ENCODE measurements at places on chromosomes 1 and 21.

DNA sequence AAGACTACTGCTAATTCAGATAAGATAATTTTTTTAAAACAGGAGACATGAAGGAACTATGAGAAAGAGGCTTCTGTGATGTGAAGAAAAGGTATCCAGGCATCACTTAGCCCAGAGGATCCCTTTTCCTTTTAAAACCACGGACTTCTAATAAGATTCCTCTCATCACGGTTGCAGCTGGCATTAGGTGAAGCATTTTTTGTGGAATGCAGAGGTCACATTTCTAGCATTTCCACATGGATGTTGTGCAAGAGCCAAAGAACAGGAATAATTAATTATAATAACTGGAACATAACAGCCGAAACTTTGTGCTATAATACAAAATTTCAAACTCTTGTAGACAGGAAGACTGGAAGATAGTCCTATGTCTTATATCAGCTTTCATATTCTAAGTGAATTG is 27.6 kb downstream of the CYP2J2 start:
- DNase-seq, result no peak

GRCh38 chr1:96080925-96081324 is 640.7 kb upstream of the PTBP2 start:
- DNase-seq, result no peak

DNA sequence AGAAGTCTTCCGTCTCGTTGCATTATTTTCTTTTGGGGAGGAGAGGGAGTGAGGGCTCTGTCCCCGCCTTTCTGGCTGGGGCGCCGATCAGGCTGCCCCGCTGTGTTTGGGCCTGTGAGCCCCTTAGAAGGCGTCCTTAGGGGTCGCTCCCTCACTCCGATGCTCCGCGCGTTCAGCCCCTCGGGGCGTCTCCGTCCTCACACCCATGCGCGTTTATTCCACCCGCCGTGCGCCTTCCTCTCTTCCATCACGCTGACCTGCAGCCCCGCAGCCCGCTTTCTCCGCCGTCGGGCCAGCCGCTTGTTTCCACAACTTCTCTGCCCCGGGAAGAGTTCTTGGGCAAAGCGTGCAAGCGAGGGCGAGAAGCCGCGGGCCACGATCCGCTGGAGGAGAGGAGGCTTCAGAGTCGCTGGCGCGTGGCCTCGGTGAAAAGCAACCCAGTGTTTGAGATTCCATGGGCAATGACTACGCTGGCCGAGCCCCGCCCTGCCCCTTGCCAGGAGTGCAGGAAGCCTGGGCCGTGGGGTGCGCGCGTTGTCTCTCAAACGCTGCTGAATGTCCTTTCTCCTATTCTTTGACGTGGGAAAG is 27.7 kb downstream of the TRIM11 start:
- DNase-seq, result peak; percentile 22

GRCh38 chr1:197685785-197686184 is 89.5 kb downstream of the DENND1B start:
- DNase-seq, result no peak

DNA sequence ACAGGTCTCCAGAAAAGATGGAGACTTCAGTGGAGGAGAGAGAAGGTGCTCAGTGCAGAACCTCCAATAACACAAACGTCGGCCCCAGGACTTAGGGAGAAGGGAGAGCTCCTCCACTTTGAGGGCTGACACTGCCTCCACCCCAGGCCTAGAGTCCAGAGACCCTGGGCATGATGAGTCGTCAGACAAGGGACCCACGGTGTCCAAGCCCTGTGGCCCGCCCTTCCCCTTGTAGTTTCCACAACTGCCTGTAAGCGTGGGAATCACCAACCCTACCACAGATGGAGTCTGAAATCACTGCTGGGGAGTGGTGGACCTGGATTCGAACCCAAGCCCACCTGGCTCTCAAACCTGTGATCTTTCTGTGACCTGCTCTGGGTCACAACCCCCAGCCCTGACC is 281.1 kb downstream of the NPHP4 start:
- DNase-seq, result no peak

DNA sequence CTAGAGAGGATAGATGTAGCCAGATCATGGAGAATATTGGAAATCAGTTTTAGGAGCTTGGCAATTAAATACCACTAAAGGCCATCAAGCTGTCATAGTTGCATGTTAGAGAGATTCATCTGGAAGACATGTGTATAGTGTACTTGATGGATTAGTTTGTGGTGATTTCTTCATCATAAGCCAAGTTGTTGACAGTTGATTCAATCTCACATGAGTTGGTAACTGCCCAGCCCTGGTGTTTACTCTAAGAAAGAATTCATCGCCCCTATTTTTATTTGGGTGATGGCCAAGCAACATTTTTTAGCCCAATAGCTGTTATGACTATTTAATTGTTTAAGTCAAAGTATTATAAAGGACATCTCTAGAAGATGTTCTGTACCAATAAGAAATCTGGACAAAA is 737.6 kb downstream of the PLA2G4A start:
- DNase-seq, result no peak

GRCh38 chr1:185720633-185721272 is 13.4 kb upstream of the HMCN1 start:
- no peak for DNase-seq

- DNase-seq, result no peak
Observed at GRCh38 chr1:22799971-22800370, 89.3 kb downstream of the EPHB2 start.

GRCh38 chr21:42733037-42733627 is 79.7 kb downstream of the PDE9A start:
- DNase-seq, result no peak

- DNase-seq, result no peak
Observed at GRCh38 chr1:39672551-39672947, 642 bp upstream of the NT5C1A start.

GRCh38 chr1:86191958-86192357 is 35.4 kb upstream of the COL24A1 start:
- no peak for DNase-seq

DNA sequence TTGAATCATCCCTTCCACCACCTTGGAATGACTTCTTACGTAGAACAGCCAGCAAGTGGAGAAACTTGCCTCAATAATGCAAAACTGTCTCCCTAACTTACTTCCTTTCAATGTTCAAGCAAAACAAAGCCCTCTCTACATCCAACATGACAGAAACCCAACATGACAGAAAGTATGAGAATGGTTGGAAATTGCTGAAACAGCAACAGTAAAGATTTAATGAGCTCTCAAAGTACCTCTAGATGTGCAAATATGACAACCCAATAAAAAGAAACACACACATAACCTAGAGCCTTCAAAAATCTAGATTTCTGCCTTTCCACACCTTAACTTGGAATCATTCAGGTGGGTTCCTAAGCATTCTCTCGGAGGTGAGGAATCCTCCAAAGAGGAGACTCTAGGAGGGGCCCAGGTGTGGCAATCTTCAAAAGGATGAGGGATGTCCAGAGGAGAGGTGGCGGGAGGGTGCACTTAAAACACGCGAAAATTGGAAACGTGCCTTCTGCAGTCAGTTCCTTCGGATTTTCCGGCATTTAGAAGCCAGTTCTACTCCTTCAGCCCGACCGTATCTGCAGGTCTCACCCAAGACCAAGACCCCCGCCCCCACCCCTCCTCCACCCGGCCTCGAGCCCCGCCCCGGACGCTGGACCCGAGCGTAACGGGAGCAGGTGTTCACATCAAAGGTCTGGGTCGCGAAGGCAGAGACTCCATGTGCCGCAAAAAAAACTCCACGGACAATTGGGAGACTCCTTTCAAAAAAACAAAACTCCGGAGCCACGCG is 996 bp upstream of the MGST3 start:
- no peak for DNase-seq

DNA sequence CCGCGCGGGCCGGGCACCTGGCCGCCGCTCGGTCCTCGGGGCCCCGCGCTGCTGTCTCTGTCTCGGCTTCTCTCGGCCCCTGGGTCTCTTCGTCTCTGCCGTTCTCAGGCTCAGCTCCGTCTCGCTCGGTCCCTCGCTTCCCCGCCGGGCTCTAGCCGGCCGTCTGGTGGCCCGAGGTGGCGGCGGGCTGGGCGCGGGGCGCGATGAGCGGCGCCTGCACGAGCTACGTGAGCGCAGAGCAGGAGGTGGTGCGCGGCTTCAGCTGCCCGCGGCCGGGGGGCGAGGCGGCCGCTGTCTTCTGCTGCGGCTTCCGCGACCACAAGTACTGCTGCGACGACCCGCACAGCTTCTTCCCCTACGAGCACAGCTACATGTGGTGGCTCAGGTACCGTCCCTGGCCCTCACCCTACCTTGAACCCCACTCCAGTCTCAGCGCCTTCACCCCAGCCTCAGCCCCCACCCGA is 355 bp downstream of the SHISAL2A start:
- DNase-seq, result no peak

GRCh38 chr1:84700070-84700469 is 9.8 kb upstream of the SSX2IP start:
- no peak for DNase-seq

DNA sequence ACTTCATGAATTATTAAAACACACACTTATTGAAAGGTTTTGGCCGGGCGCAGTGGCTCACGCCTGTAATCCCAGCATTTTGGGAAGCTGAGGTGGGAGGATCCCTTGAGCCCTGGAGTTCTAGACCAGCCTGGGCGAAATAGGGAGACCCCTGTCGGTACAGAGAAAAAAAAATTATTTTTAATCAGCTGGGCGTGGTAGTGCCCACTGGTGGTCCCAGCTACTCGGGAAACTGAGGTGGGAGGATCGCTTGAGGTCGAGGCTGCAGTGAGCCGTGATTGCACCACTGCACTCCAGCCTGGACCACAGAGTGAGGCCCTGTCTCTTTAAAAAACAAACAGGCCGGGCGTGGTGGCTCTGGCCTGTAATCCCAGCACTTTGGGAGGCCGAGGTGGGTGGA is 1.7 kb downstream of the GABPB2 start:
- no peak for DNase-seq

DNA sequence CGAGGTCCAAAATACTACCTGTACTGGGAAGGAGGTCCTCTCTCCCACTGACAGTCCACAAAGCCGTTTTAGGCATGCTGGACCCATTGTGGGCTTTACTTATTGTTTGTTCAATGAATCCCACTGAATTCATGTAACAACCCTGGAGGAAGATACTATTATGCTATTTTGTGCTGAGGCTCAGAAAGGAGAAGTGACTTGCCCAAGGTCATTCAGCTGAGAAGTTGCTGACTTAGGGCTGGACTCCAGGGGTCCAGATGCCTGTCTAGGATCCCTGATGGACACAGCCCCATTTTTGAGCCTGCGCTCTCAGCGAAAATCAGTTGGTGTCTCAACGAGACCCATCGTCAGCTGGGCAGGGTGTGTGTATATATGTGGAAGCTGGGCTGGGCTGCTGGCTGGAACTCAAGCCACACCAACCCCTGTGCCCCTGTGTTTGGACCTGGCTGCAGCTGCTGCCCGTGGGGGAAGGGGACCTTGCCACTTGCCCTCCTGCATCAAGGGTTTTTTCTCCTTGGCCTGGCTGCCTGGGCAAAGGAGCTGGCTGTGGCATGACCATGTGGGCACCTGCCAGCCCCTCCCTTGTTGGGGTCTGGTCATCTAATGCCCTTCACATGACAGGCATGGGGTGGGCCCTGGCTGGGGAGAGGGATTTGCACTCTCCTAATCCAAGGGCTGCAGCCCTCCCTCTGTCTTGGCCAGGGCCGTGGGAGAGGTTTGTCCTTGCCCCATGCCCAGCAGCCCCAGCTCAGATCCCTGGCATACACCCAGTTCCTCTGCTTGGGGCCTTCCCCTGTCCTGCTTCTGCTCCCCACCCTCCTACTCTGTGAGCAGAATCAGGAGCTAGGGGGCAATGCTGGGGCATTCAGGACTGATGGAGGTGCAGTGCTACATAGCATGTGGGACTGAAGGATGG is 15.0 kb downstream of the KCNQ4 start:
- DNase-seq, result no peak

DNA sequence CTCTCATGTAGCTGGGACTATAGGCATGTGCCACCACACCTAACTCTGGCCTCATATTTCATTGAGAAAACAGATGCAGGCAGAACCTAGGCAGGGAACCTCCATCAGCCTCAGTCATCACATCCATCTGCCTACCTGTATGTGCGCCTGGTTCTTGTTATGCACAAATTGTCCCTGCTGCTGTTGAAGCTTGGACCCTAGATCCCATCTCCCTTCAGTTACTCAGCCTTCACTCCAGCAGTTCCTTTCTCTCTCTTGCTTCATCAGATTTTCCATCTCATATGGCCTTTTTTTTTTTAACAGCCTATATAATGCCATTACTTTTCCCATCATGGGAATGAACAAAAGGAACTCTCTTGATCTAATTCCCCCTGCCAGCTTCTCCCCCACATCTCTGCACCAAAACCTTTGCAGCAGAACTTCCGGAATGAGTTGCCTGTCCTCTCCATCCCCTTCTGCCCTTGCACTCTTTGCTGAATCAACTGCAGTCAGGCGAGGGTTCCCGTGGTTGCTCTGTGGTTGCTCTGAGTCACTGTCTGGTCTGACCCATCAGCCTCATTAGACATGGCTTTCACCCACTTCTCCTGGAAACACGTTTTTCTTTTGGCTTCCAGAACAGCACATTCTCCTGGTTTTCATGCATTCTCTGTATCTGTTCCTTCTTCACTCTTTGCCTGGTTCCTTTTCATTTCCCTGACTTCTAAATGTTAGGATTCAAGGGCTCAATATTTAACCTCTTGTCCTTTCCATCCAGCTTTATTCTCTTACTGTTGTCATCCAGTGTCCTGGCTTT is 41.5 kb downstream of the UBE4B start:
- DNase-seq, result no peak

GRCh38 chr1:202628646-202629215 is 81.5 kb downstream of the SYT2 start:
- DNase-seq, result no peak

DNA sequence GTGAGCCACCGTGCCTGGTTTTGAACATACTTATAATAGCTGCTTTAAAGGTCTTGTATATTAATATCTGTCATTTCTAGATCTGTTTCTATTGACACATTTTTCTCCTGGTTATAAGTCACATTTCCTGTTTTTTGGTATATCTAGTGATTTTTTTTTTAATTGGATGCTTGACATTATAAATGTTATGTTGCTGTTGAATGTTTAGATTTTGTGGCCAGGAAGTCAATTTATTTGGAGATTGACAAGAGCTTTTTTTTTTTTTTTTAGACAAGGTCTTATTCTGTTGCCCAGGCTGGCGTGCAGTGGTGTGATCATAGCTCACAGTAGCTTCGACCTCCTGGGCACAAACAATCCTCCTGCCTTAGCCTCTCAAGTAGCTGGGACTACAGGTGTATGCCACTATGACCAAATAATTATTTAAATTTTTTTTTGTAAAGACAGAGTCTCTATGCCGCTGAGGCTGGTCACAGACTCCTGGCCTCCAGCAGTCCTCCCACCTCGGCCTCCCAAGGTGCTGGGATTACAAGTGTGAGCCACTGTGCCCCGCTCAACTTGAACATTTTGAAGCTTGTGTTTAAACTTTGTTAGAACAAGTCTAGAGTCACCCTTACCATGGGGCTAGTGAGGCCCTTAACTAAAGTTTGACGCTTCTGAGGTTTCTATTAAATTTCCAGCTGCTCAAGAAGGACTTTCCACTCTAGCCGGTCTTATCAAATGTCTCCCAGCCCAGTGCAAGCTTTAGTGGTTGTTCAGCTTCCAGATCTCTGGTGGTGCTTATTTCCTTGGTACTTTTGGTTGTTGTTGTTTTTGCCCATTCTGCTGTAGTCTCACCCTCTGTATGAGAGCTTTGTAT is 8.6 kb upstream of the CHI3L2 start:
- DNase-seq, result no peak
